ENCODE measurements at places on chromosomes 1 and 21.

DNA sequence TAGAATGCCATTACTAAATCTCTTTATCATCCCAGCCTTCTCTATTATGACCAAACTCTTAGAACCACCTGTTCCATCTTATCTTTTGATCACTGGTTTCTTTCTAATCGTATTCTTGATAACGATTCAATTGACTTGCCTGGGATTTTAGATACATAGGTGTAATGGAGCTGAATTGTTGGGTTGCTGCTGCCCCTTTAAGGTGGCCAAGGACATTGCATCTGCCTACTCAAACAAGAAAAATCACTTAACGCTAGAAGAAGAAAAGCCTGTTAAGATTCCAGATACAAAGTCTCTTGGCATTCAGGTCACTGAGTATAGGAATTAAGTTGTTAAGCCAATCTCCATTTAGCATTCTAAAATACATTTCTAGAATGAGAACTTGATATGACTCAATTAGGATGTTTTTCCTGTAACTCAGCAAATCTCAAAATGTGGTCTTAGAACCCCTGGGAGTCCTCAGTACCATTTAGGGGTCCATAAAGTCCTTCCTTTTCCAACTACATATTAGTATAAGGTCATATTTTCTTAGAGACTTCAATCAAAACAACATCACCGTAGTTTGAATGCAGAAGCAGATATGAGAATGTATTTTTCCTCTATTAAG, 12.4 kb downstream of the NEXN start:
- peak; percentile 23 for DNase-seq

DNA sequence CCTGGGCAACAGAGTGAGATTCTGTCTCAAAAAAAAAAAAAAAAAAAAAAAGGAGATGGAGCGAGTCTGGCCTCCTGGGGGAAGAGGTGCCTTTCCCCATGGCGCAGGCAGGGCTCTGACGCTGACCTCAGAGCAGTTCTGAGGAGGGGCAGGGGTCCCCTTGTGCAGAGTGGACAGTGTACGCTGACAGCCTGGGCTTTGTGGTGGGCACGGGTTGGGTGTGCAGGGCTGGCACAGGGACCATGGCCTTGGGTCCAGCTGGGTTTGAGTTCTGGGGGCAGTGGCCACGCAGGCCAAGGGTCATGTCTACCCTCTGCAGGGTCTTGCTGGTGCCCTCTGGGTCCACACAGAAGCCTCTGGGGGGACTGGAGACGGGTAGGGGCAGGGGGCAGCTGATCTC, 260.1 kb upstream of the C1orf174 start:
- no peak for DNase-seq

DNA sequence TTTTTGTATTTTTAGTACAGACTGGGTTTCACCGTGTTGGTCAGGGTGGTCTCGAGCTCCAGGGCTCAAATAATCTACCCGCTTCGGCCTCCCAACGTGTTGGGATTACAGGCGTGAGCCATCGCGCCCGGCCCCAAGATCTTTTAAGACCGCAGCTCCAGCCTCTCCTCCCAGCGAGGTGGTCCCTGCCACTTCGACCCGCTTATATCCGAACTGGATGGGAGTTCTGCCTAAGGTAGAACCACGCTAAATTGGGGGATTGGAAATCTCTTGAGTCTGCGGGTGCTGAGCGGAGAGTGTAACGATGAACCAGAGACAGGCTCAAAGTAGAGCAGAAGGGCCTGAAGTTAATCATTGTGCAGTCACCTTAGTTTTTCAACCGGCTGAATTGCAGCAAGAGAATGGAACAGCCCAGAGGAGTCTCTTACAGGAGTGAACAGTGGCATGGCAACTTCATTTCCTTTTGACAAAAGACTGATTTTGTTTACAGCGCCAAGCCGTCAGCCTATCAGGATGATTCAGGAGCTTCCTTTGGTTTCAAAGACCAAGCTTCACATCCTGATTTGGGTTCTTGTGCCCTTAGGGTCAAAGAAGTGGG, 726 bp upstream of the CYB5R1 start:
- DNase-seq, result peak; percentile 6

GRCh38 chr1:111223126-111223685, 4.3 kb upstream of the CHI3L2 start:
- no peak for DNase-seq

- no peak for DNase-seq
These were observed 142.5 kb downstream of the TNR start for GRCh38 chr1:175600721-175601440.

GRCh38 chr21:28459193-28459592, 533.5 kb downstream of the LTN1 start:
- no peak for DNase-seq

DNA sequence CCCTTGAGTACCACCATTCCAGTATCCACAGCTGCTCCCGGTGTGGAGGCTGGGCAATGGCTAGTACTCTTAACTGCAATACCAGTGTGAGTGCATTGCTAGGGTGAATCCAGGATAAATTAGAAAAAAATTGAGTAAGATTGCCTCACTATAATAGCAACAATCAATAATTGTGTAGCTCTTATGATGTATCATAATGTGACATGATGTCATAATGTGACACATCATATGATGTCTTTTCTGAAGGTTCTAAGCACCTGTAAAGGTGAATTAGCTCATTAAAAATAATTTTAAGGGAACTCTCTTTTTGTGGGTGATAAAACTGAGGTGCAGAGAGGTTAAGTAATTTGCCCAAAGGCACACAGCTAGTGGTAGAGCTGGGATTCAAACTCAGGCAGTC, 424.4 kb downstream of the HLX start:
- DNase-seq, result no peak

DNA sequence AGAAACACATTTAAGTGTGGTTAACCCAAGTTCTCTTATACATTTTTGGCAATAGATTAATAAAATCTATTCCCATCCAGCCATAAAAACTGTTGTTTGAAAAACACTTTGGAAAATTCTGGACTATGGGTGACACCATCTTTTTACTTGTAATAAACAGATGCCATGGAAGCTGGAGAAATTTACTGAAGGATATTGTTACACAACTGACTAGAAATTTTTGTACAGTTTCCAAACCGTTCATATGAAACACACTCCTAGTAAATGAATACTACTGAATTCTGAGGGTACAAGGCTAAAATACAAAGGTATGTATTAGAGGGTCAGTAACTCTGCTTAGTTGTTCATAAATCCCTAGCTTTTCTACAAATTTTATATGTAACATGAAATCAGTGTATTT, 48.7 kb downstream of the TRIM33 start:
- DNase-seq, result no peak

- DNase-seq, result no peak
These were observed 108.0 kb upstream of the TRABD2B start for GRCh38 chr1:48105165-48105564.

DNA sequence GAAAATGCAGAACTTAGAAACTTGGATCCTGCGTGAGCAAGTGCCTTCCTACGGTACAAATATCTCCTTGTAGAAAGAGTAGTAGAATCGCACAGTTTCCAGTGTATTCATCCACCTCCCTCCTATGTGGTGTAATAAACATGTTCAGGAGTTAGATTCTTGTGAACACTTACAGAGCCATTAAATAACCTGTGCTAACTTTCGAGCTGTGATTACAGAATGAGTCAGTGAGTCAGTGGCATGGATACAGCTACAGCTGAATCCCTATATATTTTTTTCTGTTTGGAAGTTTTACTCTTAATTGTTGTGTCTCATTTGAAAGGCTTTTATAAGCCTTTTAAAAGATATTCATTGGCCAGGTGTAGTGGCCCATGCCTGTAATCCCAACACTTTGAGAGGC, 148.7 kb downstream of the EDEM3 start:
- DNase-seq, result no peak

- DNase-seq, result peak; percentile 44
These were observed 730 bp downstream of the CDC42 start for GRCh38 chr1:22053017-22053860.

- no peak for DNase-seq
These were observed 1.2 kb downstream of the BTF3L4 start for GRCh38 chr1:52057255-52057654.

DNA sequence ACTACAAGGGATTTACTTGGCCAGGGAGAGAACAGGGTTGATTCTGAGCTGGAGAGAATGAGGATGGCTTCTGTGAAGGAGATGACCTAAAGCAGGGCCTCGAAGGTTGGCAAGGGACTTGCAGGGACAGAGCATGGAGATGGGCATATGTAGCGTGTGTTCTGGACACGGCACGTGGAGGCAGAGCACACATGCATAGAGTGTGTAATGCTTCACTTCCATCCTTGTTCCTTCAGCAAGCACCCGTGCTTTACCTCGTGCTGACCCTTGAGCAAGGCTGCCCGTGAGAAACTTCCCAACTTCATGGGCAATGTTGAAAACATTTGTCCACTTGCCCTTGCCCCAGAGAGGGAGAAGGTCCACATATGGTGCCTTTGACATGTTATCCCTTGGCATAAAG, 33.1 kb downstream of the NFIA start:
- no peak for DNase-seq

DNA sequence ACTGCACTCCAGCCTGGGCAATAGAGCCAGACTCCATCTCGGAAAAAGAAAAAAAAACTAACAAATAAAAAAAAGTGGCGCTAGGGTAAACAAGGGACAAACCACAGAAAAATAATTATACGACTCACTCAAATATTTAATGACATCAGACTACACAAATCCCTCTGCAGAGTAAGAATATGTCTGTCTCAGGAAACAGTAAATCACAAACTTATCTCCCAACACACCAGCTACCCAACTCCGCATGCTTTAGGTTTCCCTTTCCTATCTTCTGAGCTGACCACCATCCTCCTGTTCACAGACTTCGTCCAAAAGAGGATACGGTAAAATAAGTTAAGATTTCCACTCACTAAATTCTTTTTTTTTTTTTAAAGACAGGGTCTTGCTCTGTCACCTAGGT, 16.2 kb downstream of the WDR47 start:
- no peak for DNase-seq

GRCh38 chr1:210342986-210343780, 14.5 kb downstream of the HHAT start:
- no peak for DNase-seq

DNA sequence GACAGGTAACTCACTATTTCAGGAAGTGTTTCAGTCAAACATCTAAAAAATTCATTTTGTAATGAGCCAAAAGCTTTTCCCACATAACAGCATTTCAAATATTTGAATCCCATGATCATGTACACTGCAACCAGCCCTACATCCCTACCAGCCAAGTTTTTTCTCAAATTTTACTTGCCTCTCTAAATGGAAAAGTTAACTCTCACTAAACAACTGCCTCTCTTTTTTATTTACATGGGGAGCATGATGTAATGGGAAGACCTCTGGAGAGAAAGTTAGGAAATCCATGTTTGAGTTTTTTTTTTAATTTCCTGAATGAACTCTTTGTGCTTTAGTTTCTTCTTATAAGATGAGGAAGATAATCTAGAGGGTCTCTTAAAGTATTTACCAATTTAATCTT, 70.5 kb downstream of the TTLL7 start:
- no peak for DNase-seq

GRCh38 chr1:111666828-111667227, 47.2 kb downstream of the RAP1A start:
- DNase-seq, result no peak

- DNase-seq, result no peak
These were observed 187.3 kb downstream of the ATP6V1G3 start for GRCh38 chr1:198352975-198353695.

- DNase-seq, result no peak
These were observed 37.5 kb downstream of the KCNQ4 start for GRCh38 chr1:40820911-40821693.

GRCh38 chr1:12600880-12601633, 17.0 kb downstream of the DHRS3 start:
- no peak for DNase-seq

DNA sequence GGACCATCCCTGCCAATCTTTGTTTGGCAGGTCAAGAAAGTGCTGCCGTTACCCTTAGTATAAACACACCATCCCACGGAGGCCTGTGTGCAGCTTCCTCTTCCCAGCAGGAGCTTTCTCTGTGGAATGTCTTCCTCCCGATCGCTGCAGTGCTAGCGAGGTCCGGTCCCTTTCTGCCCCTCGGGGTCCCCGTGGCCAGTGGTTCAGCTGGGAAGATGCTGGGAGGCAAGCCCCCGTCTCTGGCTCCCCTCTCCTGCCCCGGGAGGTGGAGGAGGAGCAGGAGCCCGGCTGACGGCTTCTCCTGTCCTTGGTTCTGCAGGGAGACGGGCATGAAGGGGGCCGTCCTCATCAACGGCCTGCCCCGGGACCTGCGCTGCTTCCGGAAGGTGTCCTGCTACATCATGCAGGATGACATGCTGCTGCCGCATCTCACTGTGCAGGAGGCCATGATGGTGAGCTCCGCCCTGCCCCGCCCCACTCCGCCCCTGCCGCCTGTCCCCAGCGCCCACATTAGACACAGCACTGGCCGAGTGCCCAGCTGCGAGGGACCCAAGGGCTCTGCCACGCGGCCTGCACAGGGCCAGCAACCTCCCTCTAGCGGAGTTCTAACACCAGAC, 42.1 kb downstream of the TFF3 start:
- DNase-seq, result no peak

GRCh38 chr1:95532335-95532734, 298.3 kb downstream of the RWDD3 start:
- no peak for DNase-seq

- DNase-seq, result no peak
These were observed 1.1 kb downstream of the CALML6 start for GRCh38 chr1:1915911-1916840.
